ENCODE measurements at places on chromosomes 2 and 18. TPM values are rescaled to one million over a fixed set of nuclear protein-coding genes. Genes with fewer than 3 reads are reported as not detected.

Gene LIPG
- 0.18 TPM for total RNA-seq

Gene RANBP2
- total RNA-seq: 59.9 TPM

Gene GRB14
- not detected for total RNA-seq

Gene RUFY4
- 0.36 TPM for total RNA-seq

Gene SOX11
- total RNA-seq: not detected

Gene INPP5D
- 115 TPM for total RNA-seq

Gene GAL3ST2
- 0.20 TPM for total RNA-seq

Gene MBOAT2
- 3.2 TPM for total RNA-seq

Gene WNT10A
- 0.10 TPM for total RNA-seq

Gene ADAM23
- 0.26 TPM for total RNA-seq

Gene GCA
- 11.4 TPM for total RNA-seq

Gene TBR1
- total RNA-seq: 0.18 TPM

Gene MAP2
- total RNA-seq: not detected

Gene SERPINB12
- not detected for total RNA-seq

Gene G6PC2
- not detected for total RNA-seq

Gene NOL4
- total RNA-seq: not detected
